ENCODE measurements at places on chromosomes 6 and 20.
A peak's percentile ranks its signal among the peaks of the same experiment; 100 is the strongest.

- no peak for DNase-seq
Measured at GRCh38 chr6:3913077-3913957, 64.1 kb downstream of the FAM50B start.

DNA sequence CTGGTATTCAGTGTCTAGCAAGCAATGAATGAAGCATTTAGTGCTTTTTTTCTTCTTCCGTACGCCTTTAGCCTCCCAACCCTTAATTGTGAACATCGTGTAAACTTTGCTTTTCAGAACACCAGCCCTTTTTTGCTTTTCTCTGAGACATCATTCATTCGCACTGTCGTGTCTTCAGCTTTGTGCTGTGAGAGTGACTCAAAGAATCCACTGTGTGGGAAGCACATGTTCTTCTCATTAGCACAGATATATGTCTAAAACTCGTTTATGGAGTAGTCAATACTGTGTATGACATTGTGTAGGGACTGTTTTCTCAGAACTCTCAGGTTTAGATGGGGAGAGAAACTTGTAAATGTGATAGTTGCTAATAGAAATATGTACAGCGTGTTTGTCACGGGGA, 279.1 kb downstream of the FARS2 start:
- DNase-seq = no peak

GRCh38 chr20:10707068-10707467, 33.3 kb upstream of the JAG1 start:
- no peak for DNase-seq

- DNase-seq = no peak
Measured at GRCh38 chr6:131952886-131953509, 1.8 kb upstream of the CCN2 start.

DNA sequence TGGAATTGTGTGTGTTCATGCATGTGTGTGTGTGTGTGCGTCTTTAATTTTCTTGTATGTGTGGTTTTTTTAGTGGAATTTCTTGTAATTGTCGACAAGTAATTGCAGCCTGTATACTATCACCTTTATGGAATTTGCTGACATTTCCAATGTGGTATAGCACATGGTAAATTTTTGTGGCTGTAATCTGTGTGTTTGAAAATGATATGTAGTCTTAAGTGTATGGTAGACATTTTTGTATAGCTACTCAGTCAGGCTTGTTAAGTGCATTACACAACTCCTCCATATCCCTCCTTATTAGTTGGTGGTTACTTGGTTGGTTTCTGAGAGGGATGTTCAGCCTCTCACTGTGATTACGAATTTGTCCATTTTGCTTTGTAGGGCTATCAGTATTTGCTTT, 384.5 kb upstream of the HSF2 start:
- DNase-seq = no peak

GRCh38 chr20:19926591-19926990, 90.6 kb upstream of the NAA20 start:
- no peak for DNase-seq

- DNase-seq = no peak
Measured at GRCh38 chr6:71463061-71463460, 174.4 kb downstream of the OGFRL1 start.

GRCh38 chr6:49548613-49549304, 1.7 kb upstream of the C6orf141 start:
- DNase-seq = no peak

DNA sequence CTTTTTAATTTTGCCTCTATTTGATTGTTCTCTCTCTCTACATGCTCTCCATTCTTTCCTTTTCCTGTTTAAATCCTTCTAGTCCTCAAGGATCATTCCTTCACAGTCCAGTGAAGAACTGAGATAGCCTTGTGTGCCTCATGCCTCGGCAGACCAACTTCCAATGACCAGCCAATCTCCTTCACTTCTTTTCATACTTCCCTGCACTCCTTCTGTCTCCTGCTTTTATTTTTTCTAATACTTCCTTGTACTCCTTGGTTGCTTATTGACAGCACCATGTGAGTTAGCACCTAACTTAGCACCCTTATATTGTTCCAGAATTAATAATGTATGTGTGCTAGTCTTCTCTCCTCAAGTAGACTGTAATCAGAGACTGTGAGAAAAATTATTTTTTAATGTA, 246.8 kb downstream of the ADGRG6 start:
- no peak for DNase-seq

DNA sequence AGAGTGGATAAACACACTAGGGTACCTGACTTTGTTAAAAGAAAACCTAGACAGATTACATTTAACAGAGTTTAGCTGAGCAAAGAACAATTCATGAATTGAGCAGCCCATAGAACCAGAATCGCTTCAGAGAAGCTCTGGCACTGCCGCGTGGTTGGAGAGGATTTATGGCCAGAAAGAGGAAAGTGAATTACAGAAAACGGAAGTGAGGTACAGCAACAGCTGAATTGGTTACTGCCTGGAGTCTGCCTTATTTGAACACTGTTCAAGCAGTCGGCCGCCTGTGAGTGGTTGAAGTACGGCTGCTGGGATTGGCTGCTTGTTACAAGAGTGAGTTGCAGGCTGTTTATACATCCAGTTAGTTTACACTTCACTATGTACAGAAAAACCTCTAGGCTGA, 253.8 kb upstream of the CDYL start:
- DNase-seq = no peak

DNA sequence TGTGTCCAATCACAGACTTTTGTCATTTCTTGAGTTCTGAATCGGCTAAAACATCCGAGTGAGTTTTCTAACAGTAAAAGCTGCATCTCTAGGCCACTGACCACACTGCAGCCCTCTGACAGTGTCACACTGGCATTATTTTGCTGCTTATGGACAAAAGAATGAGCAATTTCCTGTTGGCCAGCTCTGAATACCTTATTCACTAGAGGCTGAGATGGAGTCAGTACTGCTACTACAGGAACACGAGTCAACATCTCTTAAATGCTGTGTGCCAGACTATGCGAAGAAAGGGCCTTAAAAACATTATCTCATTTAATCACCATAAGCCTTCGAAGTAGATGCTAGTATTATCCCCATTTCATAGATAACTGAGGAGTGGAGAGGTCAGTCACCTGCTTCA, 42.5 kb upstream of the IPCEF1 start:
- no peak for DNase-seq

DNA sequence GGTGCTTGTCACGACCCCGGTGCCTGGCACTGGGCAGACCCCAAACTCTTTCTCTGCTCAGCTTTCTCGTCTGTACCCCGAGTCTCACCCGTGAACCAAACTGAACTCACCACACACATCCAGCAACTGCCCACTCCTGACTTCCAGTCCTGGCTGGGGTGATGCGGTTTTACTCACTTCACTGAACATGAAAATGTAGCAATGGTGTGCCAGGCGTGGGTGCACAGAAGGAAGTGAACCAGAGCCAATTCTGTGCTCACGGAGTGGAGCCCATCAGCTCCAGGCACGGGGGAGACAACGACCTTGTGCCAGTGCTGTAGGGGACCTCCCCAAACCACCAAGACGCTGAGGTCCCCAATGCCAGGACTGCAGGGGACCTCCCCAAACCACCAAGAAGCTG, 78.7 kb upstream of the AFDN start:
- peak; percentile 22 for DNase-seq

- DNase-seq = no peak
Measured at GRCh38 chr6:139129284-139129683, 5.6 kb upstream of the HECA start.

- no peak for DNase-seq
Measured at GRCh38 chr6:153449279-153449678, 318.2 kb upstream of the RGS17 start.

GRCh38 chr20:23534801-23535593, 33.3 kb downstream of the CST9L start:
- DNase-seq = no peak

GRCh38 chr6:117771403-117771802, 96.1 kb downstream of the NUS1 start:
- peak; percentile 46 for DNase-seq

DNA sequence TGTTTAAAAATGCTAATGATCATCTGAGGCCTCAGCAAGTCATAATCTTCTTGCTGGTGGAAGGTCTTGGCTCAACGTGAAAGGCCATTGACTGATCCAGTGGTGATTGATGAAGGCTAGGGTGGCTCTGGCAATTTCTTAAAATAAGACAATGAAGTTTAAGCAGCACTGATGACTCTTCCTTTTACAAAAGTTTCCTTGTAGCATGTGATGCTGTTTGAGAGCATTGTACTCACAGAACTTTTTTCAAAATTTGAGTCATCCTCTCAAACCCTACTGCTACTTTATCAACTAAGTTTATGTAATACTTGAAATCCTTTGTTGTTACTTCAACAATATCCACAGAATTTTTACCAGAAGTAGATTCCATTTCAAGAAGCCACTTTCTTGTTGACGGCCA, 382.3 kb downstream of the ESR1 start:
- DNase-seq = no peak

Measured in Peyer's patch (tissue), 4 donors.